GDM1 (cell line): ENCODE measurements at places on chromosomes 1 and 21.

DNA sequence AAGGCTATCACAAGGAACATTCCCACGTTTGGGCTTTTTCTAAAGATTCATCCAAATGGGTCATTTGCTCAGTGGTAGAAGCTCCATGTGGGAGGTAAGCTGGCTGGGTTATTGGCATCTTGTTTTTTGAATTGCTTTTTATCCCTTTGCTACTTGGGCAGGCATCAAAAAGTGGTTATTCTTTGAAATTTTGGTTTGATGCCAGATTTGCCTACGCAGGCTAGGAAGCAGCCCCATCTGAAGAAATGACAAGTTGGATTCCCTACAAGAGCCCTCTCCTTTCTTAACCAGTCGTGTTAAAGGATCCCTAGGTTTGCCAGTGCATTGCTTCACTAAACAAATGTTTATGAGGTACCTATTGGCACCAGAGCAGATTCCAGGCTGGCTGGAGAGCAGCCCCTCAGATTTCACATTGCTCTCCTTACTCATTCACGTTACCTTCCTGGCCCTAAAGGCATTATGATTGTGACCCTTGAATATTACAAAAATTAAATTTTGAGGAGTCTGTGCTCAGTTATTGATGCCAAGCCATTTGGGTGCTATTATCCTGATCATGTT, 38.8 kb downstream of the ARID1A start:
- DNase-seq: no peak

DNA sequence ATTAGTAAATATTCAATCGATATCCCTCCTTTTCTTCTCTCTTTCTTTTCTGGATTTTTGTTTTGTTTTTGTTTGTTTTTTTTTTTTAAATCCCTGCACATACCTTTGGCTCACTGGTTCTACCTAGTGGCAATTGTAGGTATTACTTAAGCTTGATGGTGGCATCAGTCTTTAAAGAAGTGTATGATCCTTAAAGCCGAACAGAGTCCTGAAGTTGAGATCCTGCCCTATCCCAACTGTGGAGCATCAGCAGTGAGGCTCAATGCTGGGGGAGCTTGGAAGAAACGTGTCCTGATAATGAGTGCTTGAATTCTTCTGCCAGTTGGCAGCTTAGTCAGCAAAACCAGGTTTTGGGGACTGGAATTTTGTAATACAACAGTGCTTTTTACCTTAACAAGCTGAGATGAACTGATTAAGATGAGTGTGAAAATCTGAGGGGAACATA, 60.8 kb downstream of the FASLG start:
- peak; percentile 35 for DNase-seq

- DNase-seq: no peak
Measured at GRCh38 chr1:154741327-154741726, 128.8 kb downstream of the KCNN3 start.

- no peak for DNase-seq
Measured at GRCh38 chr21:45454060-45454925, 49.3 kb downstream of the COL18A1 start.

DNA sequence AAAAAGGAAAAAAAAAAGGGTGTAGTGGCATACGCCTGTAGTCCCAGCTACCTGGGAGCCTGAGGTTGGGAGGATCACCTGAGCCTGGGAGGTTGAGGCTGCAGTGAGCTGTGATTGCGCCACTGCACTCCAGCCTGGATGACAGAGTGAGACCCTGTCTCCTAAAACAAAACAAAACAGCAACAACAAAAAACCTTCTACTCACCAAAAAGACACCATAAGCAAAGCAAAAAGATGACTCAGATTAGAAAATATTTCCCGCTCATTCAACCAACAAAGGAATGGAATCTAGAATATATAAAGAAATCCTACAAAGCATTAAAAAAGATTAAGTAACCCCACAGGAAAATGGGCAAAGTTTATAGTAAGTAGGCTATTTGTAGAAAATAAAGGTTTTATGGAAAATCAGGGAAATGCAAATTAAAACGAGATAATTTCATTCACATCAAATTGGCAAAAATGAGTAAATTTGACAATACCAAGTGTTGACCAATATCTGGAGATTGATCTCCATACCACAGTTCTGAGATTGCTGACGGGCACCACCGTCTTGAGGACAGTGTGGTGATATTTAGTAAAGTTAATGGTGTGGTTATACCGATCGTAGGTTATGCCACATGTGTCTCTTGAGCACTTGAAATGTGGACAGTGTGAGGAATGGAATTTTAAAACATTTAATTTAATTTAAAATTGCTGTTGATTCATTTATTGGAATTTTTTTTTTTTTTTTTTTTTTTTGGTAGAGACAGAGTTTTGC, 54.0 kb downstream of the PIK3CD start:
- DNase-seq: no peak

DNA sequence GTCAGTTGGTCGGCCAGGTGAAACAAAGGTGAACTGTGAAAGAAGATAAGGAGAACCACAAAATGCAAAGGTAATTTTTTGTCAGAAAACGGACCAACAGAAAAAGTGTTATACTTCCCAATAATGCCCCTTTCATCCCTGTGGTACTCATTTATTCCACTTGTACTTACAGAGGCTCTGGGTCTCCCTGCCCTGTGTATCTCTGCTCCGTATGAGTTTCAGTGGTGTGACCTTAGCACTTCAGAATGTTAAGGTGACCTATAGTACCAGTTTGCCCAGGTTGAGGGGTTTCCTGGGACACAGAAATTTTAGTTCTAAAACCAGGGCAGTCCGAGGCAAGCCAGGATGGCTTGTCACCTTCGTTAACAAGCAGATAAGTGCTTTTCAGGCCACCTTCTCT, 254.8 kb downstream of the OLFM3 start:
- DNase-seq: no peak

- no peak for DNase-seq
Measured at GRCh38 chr1:207334337-207334736, 12.9 kb downstream of the CD55 start.

DNA sequence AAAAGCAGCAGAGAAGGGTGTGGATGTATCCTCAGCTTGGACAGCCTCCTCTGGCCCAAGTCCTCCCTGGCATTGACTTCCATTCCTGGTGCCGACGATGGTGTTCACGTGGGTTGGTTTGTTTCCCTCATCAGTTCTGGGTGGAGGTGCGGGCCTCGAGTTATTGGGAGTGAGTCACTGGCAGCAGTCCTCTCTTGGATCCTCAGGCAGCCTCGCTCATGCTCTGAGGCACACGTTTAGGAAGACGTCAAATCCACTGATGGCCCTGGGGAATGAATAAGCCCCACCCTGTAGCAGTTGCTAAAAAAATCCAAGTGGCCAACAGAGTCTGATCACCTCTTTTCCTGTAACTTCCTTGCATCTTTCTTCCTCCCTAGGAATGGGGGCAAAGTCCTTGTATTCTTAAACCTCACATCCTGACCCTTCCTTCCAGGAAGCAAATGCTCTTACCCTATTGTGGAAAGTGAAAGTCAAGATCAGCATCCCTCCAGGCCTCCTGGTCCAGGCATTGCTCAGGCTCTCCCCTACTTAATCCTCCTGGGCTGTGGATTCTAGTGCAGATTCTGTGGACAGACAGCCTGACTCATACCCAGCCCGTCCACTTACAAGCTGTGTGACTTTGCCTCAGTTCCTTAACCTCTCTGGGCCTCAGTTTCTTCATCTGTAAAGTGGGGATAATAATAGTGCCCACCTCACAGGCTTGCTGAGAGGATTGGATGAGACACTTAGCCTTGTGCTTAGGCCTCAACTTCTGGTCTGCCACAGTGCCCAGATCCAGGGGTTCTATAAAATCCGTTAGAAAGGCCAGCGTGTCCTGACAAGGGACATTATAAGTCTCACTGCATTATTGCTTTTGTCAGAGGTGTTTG, 111.1 kb downstream of the TLR5 start:
- no peak for DNase-seq

DNA sequence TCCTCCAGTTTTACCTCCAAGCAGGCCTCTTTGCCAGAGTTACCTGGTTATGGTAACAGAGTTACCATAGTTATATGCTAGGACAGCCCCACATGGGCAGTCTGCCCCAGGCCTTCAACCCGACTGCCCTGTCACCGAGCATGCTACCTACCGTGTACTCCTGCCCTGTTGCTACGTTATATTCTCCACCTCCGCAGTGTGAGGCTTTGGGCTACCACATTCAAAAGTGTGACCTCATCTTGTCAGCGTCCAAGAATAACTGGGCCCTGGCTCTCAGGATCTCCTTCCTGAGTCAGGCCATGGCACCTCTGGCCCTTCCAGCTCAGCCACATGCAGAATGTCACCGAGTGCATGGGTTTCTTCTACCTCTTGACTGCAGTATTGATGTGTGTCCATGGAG, 8.9 kb downstream of the MAPKAPK2 start:
- no peak for DNase-seq

DNA sequence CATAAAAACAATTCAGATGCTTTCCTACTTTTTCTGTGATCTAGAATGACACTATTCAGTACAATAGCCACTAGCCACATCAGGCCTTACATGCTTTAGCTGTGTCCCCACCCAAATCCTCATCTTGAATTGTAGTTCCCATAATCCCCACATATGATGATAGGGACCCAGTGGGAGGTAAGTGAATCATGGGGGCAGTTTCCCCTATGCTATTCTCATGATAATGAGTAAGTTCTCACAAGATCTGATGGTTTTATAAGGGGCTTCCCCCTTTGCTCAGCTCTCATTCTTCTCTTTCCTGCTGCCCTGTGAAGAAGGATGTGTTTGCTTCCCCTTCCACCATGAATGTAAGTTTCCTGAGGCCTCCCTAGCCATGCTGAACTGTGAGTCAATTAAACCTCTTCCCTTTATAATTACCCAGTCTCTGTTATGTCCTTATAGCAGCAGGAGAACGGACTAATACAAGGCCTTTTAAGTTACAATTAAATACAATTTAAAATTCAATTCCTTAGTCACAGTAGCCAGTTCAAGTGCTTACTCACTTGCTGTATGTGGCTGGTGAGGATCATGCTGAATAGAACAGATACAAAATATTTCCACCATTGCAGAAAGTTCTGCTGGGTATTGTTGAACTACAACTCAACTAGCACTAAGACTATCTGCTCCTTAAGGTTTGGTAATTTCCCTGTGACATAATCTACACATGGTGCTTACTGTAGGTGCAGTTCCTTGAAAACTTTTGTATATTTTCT, 106.7 kb downstream of the SCMH1 start:
- DNase-seq: no peak

- DNase-seq: no peak
Measured at GRCh38 chr1:228376262-228376628, 30.4 kb downstream of the TRIM11 start.

DNA sequence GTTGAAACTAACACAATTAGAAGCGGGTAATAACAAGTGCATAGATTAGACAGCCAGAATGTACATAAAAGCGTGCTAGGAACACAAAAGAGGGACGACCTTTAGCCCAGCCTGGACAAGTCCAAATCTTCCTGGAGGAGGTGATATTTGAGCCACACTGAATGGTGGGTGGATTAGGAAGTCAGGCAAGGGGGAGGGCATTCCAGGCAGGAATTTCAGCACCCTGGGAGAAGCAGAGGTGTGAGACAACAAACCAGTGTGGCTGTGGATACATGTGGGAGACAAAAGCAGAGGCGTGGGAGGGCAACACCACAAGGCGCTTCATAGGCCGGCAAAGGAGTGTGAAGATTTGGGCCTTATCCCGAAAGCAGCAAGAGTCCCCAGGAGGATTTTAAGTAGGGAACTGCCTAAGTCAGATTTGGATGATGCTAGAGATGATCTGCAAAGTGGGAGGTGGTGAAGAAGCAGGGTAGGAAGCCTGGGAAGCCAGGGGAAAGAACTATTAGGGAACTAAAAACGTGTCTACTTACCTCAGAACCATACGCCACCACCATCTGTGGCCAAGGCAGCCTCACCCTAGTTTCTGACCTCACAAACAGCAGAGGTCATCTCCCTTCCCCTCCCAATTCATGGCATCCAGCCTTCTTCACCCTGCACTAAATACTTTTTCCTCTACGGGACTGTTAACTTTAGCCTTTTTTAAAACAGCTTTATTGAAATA, 81.8 kb downstream of the GLUL start:
- DNase-seq: no peak

- no peak for DNase-seq
Measured at GRCh38 chr1:107138767-107139445, 1.9 kb upstream of the NTNG1 start.

- DNase-seq: no peak
Measured at GRCh38 chr1:210311726-210312493, 16.8 kb upstream of the HHAT start.
